ENCODE measurements at places on chromosomes 7 and 10. TPM values are rescaled to one million over a fixed set of nuclear protein-coding genes. Genes with fewer than 3 reads are reported as not detected.

- DNase-seq: no peak
Measured at GRCh38 chr7:23026164-23026563, 12.2 kb upstream of the HYCC1 start.

DNA sequence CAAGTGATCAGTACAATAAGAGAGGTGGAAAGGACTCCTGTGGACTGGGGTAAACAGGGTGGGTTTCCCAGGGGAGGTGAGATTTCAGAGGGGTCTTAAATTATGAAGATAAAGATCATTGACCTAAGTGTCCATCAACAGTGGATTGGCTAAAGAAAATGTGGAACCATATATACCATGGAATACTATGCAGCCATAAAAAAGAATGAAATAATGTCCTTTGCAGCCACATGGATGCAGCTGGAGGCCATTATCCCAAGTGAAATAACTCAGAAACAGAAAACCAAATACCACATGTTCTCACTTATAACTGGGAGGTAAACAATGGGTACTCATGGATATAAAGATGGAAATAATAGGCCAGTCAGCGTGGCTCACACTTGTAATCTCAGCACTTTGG, 28.9 kb upstream of the CUX1 start:
- DNase-seq: no peak

- no peak for DNase-seq
Measured at GRCh38 chr10:129755621-129756020, 208.5 kb downstream of the EBF3 start.

DNA sequence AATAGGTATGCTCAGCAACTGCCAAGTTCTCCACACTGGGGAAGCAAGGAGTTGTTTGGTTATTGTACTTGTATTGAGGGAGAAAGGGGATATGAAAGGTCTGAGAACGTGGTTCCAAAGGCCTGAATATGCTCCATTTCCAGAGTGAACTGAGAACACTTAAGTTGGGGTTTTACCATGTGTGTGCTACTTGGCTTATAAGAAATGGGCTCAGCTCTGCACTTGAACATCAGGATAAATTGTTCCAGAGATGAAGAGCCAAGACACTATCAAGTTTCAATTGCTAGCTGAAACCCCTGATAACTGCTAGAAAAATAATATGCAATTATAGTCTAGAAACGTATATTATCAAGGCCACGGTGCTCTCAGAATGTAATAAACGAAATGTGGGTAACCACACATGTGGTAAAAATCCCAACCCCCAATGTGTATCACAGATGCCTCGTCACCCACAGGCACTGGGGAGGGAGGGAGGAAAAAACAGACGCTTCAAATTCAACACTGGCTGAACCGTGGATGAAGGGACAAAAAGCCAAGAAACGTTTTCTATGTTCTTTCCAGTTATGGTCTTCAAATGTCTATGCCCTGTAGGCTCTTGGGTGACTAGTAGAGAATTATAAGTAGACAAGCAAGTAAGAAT, 16.3 kb downstream of the ELMO1 start:
- DNase-seq: no peak

DNA sequence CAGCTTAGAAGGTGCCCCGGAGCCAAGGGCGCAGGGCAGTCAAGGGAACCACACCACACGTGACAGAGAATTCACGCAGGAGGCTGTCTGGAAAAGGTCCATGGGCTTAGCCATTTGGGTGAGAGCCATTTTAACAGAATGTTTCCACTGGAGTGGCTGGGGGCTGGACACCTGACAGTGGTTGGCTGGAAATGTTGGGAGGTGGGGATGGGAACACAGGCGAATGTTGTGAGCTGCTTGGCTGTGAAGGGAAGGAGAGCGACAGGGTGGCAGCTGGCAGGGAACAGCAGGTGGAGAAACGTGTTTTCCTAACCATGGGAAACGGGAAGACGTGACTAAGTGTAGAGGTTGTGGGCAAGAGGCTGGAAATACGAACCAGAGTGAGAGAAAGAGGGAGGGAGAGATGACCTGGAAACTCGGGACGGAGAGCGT, 100.5 kb upstream of the ZNF32 start:
- DNase-seq: no peak

- DNase-seq: no peak
Measured at GRCh38 chr10:77983384-77984341, 45.7 kb downstream of the POLR3A start.

RGS10 gene
- total RNA-seq: 68.6 TPM

ZPBP gene
- total RNA-seq: not detected

OR2A42 gene
- not detected for total RNA-seq

Measured in Panc1 (cell line).